ENCODE measurements at places on chromosomes 3 and 15.

- DNase-seq, result no peak
Measured at GRCh38 chr3:65778968-65779367, 259.8 kb downstream of the MAGI1 start.

DNA sequence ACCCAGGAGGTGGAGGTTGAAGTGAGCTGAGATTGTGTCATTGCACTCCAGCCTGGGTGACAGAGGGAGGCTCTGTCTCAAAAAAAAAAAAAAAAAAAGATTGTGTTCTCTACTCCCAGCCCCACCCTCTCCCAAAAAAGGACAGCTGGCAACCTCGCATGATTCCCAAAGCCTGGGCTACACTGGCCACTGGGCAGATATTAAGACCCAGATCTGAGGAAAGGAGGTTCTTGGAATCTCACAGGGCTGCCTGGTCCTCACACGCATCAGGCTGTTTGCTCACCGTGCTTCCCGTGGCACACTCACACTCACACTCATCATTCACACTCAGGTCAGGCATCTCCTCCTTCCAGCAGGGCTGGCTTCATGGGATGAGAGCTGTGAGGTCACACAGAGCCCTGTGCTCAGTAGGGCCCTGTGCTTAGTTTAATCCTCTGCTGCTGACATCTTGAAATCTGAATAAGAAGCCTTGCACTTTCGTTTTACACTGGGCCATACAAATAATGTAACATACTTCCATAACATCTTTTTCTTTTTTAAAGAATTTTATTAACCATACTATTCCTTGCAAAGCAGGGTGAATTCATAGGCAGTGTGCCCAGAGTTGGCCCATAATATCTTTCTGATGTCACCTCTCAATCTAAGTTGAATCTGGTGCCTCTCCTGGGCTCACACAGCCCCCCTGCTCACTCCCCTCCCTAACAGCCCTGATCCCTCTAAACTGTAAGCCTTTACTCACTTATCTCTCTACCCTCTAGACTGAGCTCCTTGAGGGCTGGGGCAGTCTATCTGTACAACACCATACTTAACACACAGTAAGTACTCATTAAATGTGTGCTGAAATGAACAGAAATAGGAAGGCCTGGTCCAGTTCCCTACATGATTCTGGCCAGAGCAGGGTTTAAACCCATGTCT is 50.2 kb upstream of the C15orf39 start:
- DNase-seq, result no peak

DNA sequence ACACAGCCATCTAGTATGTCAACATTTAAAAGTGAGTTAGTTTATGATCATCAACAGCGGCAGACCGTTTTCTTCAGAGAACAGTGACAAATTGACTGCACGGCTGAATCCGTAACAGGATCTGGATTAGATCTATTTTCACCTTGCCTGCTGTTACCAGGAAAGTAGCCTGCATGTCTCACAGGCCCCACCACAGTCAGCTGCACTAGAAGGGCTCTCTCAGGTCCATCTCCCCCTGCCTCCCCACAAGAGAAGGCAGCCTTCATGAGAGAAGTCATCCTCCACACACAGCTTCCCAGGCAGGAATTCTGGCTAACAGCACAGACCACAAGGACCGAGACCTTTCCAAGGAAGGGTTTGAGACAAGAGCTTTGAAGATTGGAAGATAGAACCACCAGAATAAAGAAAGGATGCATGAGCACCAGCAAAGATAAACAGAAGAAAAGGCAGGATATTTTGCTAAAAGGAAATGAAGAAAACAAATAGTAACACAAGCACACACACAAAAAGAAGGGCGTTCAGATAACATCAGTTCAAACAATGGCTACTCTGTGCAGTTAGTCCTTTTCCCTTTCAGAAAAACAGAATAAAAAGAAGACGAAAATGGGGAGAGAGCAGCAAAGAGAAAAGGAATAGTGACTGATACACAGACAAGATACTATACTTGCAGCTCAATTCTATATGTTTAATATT is 127.5 kb downstream of the SNRK start:
- no peak for DNase-seq

- no peak for DNase-seq
Measured at GRCh38 chr3:39275963-39276593, 3.8 kb downstream of the CX3CR1 start.

- no peak for DNase-seq
Measured at GRCh38 chr3:143718463-143718862, 129.8 kb downstream of the SLC9A9 start.

GRCh38 chr15:43826508-43827341 is at the start of gene WDR76:
Gene WDR76 (plus strand): TSS chr15:43827002. CDS start chr15:43827033, 31 bp downstream.
- peak; percentile 50 for DNase-seq

All from NCI-H1930 (cell line).